ENCODE measurements at places on chromosomes 2 and 18.

- peak; percentile 10 for DNase-seq
Observed at GRCh38 chr2:45681675-45682074, 30.2 kb downstream of the PRKCE start.

GRCh38 chr2:31831585-31831984 lies 179.2 kb downstream of the MEMO1 start:
- DNase-seq, result no peak

GRCh38 chr2:241390301-241391206 lies 34.5 kb downstream of the FARP2 start:
- DNase-seq, result peak; percentile 67

DNA sequence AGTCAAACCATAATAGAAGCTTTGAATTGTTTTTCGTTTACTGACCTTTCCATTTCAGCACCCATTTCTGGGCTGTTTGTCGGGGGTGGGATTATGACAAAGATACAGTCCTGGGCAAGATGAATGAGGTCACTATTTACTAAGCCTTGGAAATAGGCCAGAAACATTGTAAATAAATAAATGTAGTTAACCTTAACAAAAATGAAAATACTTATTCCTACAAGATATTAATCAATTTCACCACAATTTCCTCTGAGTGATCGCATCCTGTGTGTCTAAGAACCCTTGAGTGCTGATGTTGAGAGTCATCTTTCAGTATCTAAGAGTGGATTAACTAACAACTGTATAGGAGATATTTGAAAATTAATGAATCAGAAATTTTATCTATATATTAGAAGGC lies 14.0 kb downstream of the ITGA4 start:
- DNase-seq, result no peak

- DNase-seq, result no peak
Observed at GRCh38 chr2:101300164-101300563, 8.3 kb downstream of the RNF149 start.

- DNase-seq, result no peak
Observed at GRCh38 chr2:192087398-192087958, 107.3 kb downstream of the TMEFF2 start.

DNA sequence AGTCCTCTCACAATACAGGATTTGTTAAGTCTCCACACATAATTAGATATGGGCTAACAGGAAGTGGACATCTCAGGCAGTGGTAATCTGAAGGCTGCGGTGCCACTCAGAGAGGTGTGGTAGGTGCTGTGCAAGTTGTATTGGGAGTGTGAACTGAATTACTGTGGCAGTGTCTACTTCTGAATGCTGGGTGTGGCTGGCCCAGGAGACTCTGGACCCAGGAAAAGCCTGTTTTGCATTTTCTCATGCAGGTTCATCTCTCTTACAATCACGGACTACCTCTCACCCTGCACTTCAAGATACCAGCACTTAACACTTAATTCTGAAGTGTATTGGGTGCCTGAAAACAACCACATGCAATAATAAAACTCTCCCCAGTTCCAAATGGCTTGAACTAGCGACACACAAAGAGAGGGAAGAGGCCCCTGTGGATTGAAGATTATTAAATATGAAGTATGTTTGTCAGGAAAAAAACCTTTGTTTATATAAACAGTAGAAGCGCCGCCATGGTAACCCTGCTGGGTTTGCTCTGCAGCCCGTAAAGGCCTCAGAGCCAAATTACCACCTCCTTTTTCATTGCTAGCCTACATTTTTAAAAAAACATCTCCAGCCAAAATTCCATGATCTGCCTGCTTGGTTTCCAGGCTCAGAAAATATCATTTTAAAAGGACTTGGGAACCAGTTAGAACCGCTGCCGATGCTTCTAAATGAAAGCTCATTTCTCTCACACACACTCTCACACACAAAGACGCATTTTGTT lies 77.5 kb downstream of the GFPT1 start:
- DNase-seq, result peak; percentile 26

Data from GM12865 (cell line).